BJ (cell line): ENCODE measurements at places on chromosomes 16 and 17.

- DNase-seq: no peak
These were observed 590 bp downstream of the ITGAX start for GRCh38 chr16:31355431-31356100.

GRCh38 chr17:50594128-50594823, 33.8 kb downstream of the CACNA1G start:
- no peak for DNase-seq

GRCh38 chr17:57852955-57853328, 3.1 kb upstream of the MRPS23 start:
- no peak for DNase-seq

GRCh38 chr16:86039606-86040005, 140.6 kb downstream of the IRF8 start:
- DNase-seq: no peak

- no peak for DNase-seq
These were observed 103.3 kb downstream of the SLC39A11 start for GRCh38 chr17:72989074-72989610.

- DNase-seq: peak; percentile 84
These were observed 100.3 kb upstream of the KIF2B start for GRCh38 chr17:53722407-53722806.

GRCh38 chr17:27322690-27323508, 29.0 kb downstream of the WSB1 start:
- no peak for DNase-seq

DNA sequence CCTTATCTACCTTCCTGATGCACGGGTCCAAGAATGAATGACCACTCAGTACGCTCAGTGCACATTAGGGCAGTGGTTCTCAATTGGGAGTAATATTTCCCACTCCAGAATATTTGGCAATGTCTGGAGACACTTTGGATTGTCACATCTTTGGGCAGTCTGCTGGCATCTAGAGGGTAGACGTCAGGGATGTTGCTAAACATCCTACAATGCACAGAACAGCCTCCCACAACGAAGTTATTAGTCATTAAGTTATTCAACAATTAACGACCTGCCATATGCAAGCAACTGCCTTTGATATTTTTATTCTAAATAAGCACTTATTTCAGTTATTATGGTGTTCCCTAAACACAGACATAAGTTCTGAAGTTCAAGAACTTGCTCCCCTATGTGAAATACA, 669.3 kb downstream of the TOX3 start:
- no peak for DNase-seq

DNA sequence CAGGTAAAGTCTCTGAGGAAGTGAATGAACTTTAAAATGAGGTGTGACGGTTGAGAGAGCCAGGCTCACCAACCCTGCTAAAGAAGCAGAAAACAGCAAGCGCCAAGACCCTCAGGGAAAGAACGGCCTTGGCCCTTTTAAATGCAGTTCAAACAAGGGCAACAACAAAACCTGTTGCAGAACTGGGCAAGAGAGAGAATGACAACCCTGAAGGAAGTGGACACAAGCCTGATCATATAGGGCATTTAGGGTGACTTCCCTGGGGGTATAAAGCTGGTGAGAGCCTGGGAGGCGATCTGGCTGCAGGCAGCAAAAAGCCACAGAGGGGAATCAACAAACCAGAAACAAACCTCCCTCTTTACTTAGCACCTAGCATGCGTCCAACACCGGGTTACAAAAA, 1.0 kb downstream of the CPPED1 start:
- DNase-seq: no peak

GRCh38 chr17:12627177-12627629, 38.5 kb upstream of the MYOCD start:
- peak; percentile 88 for DNase-seq

DNA sequence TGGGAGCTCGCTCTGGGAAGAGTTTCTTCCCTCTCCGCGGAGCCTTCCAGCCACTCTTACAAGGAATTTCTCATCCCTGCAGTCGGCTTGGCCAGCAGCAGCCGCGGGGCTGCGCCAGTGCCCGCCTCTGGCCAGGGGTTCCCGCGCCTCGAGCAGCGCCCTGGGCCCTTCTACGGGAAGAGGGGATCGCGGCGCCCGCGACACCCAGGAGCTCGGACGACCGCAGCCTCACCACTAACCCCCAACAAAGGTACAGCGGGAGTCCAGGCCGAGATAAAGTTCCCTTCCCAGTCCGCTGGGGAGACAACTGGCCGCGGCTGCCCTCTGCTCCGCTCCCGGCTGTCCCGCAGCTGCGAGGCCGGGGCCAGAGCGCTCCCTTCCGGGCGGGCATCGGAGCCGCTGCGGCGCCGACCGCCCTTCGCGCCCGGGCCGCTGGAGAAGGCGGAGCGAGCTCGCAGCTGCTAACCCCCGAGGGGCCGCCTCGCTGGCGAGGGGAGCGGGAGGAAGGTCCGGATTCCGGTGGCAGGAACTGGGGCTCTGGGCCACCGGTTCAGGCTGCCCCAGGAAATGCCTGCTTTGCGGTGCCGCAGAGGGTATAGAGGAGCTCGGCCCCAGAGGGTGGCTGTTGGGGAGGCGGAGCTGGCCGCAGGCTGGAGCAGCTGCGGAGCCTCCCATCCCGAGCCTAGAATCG, 3.6 kb upstream of the HS3ST3B1 start:
- no peak for DNase-seq

DNA sequence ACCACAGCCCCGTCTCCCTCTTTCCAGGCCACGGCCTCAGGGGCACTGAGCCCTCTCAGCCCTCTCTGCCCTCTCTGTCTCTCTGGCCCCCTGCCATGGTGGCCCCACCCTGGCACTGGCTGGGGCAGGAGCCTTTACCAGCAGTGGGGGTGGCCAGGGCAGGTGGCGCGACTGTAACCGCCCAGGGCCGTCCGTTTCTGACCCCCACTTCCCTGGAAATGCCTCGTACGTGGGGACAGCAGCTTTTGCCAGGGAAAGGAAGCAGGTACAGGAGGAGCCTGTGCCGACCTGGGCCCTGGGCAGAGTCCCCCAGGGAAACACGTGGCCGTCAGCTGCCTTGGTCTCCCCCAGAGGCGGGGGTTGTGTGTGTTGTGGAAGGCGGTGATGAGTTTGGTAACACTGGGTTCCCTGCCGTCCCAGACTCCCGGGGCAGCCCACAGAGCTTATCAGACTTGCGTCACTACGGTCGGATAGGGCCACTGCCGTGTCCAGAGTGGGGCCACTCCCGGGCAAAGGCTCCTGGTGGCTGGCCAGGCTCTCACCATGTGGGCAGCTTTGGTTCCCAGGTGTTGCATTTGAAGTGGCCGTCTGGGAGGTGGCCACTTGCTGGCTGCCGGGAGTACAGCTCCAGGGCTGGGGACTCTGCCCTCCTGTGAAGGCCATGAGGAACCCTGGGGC, 249.3 kb upstream of the CIBAR2 start:
- no peak for DNase-seq

GRCh38 chr17:51083981-51084380, 36.7 kb downstream of the SPAG9 start:
- DNase-seq: no peak

DNA sequence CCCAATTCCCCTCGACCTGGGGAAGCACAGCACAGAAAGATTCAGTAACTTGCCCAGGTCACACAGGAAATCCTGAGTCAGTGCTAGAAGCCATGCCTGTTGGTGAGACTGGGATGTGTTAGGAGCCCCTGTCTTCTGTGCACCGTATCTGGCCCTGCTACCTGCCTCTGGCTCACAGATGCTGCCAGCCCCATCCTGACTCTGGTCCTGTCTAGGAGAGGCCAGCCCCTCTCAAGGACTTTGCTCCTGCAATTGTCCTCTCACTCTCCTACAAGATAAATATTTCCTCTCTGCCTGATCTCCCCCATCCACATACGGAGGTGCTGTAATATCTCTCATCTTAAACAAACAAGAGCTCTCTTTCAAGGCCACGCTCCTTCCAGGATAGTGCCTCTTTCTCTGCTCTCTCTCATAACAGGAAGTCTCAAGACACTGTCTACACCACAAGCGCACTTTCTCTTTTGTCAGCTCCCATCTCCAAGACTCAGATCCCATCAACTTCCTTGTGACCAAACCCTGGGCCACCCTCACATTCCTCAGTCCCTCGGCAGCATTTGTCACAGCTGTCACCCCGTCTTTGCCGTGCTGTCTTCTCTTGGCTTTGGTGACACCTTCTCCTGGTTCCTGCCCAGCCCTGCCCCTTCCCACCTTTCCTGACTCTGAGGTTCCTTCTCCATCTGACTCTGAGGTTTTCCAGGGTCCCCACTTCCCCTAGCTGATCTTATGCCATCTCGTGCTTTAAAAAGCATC, 1.9 kb downstream of the SLC13A2 start:
- DNase-seq: no peak

DNA sequence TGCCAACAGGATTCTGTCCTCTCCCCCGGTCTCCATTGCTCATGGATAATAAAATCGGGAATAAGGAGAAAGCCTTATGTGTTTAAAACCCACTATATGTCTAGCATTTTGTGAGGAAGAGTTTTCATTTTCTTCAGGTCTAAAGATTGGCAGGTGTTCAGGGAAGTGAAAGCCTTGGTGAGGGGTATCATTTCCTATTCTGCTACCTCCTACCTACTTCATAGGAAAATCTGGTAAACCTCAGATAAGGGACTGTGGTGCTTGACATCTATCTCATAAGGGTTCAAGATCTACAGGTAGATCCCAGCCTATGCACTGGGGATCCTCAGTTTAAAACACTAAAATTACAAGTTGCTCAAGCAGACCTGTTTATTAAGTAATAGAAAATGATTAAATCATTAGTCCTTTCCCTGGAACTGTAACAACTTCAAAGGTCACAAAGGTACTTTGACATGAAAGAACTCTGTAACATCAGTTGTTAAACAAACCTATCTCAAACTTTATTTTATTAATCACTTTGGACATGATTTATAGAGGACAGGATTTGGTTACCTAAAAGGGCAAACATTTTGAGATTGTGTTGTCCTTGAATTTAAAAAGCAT, 6.5 kb downstream of the MOSMO start:
- DNase-seq: no peak

GRCh38 chr16:8679151-8679550, 4.7 kb downstream of the ABAT start:
- no peak for DNase-seq

DNA sequence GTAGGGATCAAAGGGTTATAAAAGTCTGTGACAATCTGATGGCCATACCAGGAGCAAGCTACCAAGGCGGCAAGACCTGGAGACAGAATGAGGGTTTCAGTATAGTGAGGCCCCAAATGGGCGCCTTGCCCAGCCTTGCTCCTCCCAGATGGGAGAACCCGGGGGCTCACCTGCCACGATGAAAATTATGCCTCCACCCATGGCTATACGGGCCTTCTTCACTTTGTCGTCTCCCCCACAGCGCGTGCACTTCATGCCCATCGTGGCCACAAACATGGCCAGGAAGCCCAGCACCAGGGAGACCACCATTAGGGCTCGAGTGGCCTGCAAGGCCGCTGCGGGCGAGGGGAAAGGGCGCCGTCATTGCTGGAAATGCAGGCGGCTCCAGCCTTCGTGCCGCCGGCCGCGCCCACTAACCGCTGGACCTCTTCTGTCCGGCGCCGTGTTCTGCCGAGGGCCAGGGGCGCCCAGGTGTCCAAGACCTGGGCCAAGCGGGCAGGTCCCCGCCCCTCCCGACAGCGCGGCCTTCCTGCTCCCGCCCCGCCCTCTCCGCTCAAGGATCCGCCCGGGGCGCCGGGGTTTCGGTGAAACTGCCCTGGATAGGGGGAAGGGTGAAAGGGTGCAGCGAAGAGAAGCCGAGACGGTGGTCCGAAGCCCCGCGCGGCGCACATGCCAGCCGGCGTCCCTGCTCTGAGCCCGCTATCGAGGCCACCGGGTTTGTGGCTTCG, 1.5 kb downstream of the CLDN7 start:
- no peak for DNase-seq

- no peak for DNase-seq
These were observed 704 bp downstream of the ASIC2 start for GRCh38 chr17:33292201-33292980.

DNA sequence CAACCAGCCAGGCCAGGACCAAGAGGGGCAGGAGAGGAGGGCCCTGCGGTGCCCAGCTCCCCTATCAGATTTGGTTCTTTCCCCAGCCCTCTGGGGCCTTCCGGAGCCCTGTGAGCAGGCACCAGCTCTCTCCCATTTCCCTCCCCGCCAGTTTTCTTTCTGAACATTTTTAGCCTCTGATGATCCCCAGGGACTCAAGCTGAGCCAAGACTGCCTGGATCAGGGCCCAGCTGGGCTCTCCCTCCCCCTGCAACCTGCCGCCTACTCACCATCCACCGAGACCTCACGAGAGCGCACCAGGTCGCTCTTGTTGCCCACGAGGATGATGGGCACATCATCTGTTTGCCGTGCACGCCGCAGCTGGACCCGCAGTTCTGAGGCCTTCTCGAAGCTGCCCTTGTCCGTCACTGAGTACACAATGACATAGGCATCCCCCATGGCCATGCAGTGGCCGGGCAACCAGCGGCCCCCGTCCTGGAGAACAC, 2.0 kb downstream of the RRAD start:
- no peak for DNase-seq

DNA sequence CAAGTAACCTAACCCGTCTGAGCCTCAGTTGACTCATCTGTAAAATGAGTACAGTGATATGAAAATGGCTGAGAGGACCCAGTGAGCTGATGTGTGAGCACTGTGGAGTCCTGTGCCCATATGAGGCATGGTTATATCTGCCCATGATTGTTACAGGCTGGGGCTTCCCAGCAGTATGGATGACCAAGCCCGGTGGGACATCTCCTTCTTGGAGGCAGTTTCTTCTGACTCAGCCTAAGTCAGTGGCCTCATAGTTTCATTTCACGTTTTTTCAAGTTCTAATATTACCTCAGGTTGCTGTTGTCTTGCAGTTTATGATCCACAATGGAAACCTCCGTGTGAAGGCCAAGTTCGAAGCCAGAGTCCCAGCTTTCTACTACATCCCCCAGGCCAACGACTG, 4.8 kb downstream of the ADAP2 start:
- DNase-seq: no peak

DNA sequence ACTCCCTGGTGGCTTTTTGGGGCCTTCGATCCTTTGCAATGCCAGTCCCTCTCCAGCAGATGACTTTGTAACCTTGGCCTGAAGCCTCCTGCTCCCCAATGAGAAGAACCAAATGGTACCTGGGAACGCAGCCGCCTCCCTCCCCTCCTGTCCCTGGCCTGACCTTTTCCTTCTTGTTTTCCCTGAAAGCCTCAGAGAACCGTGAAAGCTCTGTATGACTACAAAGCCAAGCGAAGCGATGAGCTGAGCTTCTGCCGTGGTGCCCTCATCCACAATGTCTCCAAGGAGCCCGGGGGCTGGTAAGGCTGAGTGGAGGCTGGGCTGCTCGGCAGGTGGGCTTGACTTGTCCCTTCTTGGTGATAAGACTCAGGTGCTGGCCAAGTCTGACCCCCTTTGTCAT, 88.0 kb downstream of the SDR42E1 start:
- no peak for DNase-seq
